Upper lobe of right lung (tissue), 1 donor: ENCODE measurements at places on chromosomes 6 and 20.

DNA sequence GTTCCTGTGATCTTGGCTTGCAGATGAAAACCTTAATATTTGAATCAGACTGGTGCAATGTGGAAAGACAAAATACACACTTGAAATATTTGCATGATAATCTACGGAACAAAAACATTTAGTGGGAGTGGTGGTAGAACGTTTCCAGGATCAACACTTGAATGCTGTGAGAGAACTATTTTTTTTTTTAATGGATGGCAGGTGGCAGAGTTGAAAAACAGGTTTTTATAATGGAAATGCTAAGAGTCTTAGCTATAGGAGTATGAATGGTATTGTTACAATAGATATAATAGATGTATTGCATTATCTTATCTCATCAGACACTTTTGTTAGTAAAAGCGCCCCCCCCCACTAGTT is 49.2 kb downstream of the CDKAL1 start:
- DNase-seq = no peak

DNA sequence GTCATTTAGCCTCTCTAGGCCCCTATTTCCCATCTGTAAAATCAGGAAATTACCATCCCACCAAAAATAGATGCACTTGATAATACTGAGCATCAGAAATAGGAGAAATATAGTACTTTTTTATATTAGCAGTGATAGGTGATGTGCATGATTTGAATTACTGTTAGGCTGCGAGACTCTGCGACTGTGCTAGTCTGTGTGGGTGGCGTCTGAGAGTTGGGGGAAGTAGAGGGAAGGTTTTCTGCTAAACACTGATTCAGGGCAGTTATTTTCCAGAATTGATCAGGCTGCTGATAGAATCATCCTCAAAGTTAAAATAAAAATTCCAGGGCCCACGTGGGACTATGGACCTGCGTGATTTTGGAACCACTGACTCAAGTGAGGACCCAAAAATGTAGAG is 60.4 kb upstream of the ARMH2 start:
- no peak for DNase-seq

DNA sequence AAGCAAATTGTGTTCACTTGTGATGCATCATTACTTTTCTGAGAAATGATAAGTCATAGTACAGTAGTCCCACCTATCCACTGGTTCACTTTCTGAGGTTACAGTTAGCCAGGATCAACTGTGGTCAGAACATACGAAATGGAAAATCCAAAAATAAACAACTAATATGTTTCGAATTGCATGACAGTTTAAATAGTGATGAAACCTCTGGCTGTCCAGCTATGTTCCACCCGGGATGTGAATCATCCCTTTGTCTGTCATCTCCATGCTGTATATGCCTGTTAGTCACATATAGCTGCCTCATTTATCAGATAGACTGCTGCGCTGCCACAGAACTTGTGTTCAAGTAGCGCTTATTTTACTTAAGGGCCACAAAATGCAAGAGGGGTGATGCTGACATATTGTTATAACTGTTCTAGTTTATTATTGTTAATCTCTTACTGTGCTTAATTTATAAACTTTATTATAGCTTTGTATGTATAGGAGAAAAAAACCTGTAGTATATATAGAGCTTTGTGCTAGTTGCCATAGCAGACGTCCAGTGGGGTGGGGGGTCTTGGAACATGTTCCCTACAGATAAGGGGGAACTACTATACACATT is 29.2 kb downstream of the AFDN start:
- DNase-seq = no peak

- DNase-seq = peak; percentile 63
These were observed 46.2 kb downstream of the ISM1 start for GRCh38 chr20:13267231-13267630.

GRCh38 chr6:33081098-33081824 is 5.5 kb downstream of the HLA-DPB1 start:
- DNase-seq = no peak
